ENCODE measurements at places on chromosomes 6 and 20.

DNA sequence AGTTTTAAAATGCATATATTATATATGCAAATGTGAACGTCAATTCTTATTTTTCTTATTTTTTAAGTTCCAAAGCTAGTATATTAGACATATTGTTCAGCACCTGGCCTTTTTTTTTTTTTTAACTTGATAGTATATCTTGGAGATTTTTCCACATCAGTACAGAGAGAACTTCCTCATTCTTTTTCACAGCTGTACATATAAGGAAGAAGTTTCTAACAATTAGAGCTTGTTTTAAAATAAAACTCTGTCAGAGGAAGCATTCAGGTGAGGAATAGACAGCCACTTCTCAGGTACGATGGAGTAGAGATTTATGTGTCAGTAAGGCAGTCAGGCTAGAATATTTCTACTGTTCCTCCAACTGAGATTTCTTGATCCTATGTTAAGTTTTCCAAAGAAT is 233.1 kb upstream of the SUPT3H start:
- no peak for DNase-seq

DNA sequence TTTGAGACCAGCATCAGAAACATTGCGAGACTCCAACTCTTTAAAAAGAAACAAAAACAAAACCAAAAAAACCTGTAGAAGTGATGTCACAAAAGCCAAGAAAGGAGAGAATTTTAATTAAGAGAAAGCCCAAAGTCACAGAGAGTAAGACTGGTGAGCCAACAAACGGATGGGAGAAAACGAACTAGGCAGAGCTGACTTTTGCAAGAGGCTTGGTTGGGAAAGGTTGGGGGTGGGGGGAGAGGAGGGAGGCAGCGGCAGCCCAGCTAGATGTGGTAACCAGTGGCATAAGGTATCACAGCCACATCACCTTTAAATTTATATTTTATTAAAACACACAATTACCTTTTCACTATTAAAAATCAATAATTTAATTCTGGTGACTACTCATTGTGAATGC is 23.5 kb downstream of the NOL7 start:
- no peak for DNase-seq

DNA sequence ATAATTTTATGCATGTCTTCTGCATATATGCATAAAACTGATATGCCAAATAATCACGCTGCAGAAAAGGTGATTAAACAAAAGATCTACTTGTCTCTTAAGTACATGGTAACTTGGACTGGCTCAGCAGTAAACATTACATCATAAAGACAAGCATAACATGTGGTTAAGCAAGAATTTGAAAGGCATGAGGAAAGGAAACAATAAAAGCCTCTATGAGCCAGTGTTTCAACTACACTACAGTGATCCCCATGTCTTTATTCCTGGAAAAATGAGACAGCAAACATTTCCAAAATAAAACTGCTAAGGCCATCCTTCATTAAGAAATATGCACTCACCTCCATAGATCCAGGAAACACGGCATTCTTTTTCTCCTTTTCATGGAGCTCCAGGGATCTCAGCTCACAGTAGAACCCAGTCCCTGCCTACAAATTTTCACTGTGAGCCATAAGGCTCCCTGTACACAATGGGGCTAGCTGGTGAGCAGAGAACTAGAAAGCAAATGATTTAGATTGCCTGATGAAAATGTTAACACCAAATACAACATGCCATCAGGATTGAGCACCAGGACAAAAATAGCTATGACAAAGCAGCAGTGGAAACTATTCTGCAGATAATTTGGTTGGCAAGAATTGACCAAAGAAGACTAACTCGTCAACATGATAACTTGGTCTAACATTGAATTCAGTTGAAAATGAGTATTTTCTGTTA is 156.1 kb downstream of the COL21A1 start:
- no peak for DNase-seq

DNA sequence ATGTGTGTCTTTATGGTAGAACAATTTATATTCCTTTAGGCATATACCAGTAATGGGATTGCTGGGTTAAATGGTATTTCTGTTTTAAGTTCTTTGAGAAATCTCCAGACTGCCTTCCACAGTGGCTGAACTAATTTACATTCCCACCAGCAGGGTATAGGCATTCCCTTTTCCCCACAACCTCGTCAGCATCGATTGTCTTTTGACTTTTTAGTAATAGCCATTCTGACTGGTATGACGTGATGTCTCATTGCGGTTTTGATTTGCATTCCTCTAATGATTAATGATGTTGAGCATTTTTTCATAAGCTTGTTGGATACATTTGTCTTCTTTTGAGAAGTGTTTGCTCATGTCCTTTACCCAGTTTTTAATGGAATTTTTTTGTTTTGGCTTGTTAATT is 5.3 kb upstream of the TASP1 start:
- DNase-seq: no peak

DNA sequence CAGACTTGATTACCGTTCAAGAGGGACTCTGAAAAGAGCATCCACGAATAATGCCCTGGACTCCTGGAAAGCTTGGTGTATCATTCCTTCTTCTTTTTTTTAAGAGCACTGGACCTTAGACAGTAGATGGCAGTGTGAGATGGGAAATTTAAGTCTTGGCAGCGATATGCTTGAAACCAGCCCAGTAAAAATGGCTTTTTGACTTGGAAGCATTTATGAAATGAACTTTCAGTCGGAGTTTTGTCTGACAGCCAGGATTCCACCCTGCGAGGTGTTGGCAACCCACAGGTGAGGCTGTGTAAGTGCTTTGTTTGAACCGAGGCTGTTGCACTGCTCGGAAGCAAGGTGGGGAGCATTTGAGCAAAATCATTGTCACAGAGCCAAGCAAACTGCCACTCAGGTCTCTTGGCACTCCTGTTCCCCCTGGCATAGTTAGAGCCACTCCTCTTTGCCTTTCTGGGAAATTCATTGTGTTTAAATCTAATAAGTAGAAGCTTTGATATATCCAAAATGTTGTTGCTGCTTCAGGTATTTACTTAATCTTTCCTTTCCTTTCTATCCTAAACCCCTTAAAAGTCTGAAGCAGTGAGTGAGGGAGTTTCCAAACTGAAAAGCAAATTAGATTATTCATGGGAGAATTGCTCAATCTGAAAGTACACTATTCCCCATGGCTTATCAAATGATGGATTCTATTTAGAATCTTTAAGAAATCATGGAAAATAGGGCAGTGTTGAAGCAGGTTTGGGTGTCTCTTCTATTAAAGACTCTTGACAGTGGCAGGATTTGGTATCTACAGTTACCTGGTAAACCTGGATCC is 272.8 kb upstream of the SLC35B3 start:
- DNase-seq: peak; percentile 62

- DNase-seq: no peak
Measured at GRCh38 chr6:153130515-153131036, 506 bp downstream of the RGS17 start.
